ENCODE measurements at places on chromosomes 4 and X.

GRCh38 chr4:148071009-148071408 lies 339.1 kb downstream of the ARHGAP10 start:
- no peak for DNase-seq

- peak; percentile 15 for DNase-seq
Observed at GRCh38 chrX:45172890-45173289, 27.8 kb downstream of the DIPK2B start.

DNA sequence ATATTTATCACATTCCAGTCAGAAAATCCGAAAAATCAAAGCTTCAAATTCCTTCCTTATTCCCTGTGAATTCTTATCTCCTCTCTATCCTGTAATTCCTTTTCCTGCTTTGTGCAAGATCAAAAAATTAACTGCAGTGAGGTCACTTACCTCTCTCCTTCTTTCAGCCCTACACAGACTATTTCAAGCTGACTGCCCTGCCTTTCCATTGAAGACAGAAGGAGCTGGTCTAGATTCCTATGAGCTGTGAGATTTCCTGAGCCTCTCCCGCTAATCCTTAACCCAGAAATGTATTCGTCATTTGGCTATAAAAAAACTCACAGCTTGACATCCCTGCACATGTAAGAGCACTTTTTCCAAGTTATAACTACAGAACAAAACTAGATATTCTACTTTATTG lies 26.6 kb downstream of the TRIML2 start:
- DNase-seq: peak; percentile 23

DNA sequence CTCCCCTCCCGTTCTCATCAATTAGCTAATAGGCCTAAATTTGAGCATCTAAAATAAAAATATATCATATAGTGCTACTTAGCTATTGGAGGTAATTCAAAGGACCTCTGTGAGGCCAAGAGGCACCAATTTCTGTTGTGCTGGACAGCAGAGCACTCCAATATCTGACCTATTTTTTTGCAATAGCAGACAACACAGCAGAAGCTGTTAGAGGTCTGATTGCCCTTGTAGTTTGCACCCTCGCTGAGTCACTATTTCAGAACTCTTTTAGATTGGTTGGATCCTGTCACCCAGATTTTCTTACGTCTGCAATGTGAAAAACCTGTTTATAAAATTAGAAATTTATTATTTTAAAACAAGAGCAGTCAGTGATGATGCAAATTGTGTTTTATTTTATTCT lies 184.1 kb downstream of the CEP135 start:
- DNase-seq: no peak

- DNase-seq: peak; percentile 27
Observed at GRCh38 chr4:33116871-33117270, 2396.7 kb downstream of the PCDH7 start.

- DNase-seq: no peak
Observed at GRCh38 chrX:42818151-42818921, 40.4 kb upstream of the PPP1R2C start.

DNA sequence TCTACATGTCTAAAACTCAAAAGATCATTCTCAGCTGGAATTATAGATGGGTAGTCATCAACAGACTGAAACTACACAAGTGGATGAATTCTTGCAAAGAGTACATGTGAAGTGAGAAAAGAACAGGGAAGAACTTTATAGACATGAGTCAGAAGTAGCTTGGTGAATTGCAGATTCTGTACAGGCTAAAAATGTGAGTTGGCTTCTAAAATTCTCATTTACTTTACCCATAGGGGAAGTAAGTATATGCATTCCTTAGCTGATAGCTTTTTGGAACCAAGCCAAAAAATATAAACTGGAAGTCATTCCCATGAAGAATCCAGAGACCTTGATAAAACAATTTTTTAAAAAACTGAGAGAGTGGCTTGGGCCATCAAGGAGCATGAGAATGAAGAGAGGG lies 584.2 kb upstream of the FTHL17 start:
- peak; percentile 79 for DNase-seq

- no peak for DNase-seq
Observed at GRCh38 chrX:5823903-5824302, 404.8 kb downstream of the NLGN4X start.

DNA sequence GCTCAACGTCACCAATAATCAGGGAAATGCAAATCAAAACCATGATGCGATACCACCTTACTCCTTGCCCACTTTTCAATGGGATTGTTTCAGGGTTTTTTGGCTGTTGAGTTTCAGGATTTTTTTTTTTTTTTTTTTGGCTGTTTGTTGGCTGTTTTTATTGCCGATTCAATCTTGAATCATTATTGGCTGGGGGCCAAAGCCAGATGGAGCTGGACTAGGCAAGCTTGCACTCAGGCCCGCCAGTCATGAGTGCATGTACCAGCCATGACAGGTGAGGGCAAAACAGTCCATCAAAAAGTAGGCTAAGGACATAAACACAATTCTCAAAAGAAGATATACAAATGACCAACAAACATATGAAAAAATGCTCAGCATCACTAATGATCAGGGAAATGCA lies 13.3 kb downstream of the YIPF7 start:
- DNase-seq: no peak

DNA sequence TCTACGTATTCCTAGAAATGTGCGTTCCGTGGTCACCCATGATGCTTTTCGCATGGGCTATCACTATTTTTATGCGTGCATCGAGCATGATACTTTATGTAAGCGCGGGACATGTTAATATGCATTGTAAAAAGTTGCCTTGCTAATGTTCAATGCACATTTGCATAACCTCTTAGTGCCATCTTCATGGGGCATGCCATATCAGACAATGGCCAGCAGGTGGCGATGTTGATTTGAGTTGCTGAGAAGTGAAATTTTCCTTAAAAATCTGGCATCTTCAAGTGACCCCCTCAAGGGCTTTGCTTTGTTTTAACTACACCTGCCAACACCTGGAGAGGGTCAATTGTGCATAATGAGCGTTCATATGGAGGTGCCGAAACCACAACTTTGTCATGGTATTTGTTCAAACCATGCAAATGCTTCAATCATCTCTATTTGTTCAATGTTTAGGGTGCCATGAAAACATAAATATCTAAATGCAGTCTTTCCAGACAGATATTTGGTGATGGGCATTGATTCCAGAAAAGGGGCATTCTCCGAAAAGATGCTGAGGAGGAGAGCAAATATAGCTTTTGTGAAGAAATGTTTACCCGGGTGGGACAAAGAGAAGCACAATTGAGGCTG lies 833.9 kb upstream of the PRKX start:
- peak; percentile 14 for DNase-seq

- no peak for DNase-seq
Observed at GRCh38 chr4:101856149-101856548, 65.6 kb downstream of the BANK1 start.

GRCh38 chrX:51158231-51158630 lies 174.4 kb upstream of the NUDT10 start:
- DNase-seq: no peak

DNA sequence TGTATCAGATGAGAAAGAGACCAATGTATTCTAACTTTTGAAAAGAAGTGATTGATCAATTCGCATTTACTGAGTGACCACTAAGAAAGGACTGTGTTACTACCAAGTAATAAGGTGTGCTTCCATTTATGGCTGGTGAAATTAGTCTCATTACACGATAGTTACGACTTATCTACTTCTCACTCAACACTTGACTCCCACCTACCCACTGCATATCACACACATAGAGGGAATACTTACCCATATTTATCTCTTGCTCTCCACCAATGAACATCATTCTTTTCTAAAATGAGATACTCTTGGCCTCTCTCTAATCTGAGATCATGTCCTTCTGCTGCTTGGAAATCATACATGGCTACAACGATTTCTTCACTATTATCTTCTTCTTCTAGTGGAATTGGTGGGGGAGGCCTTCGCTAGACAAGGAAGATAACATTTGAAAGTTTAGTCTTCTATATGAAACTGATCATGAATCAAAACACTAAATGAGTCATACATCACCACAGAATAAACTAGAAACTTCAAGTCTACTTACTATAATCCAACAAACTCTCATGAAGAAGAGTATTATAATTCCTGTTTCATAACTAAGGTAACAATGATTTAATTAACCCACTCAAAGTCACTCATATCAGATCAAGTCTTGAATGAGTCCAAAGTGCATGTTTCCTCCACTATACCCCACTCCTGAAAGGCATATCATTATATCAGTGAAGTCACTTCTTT lies 33.7 kb upstream of the TXK start:
- no peak for DNase-seq

DNA sequence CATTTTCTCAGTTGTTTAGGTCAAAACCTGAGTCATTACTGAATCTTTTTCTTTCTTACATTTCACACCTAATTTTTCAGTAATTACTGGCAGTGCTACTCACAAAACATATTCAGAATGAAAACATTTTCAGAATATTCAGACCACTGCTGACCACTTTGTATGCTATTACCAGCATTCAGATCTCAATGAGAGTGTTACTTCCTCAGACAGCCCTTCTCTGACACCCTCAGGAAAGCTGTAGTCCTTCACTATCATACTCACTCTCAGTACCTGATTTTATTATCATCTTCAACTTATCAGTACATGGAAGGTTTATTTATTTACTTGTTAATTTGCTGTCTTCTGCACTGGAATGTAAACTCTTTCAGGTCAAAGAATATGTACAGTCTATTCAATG lies 12.3 kb upstream of the ALB start:
- DNase-seq: no peak

- peak; percentile 1 for DNase-seq
Observed at GRCh38 chr4:100590325-100590724, 72.5 kb upstream of the EMCN start.

GRCh38 chr4:129581305-129581704 lies 485.4 kb downstream of the C4orf33 start:
- no peak for DNase-seq
